ENCODE measurements at places on chromosomes 16 and 17.

GRCh38 chr16:3922241-3922640 lies 41.7 kb upstream of the CREBBP start:
- no peak for DNase-seq

DNA sequence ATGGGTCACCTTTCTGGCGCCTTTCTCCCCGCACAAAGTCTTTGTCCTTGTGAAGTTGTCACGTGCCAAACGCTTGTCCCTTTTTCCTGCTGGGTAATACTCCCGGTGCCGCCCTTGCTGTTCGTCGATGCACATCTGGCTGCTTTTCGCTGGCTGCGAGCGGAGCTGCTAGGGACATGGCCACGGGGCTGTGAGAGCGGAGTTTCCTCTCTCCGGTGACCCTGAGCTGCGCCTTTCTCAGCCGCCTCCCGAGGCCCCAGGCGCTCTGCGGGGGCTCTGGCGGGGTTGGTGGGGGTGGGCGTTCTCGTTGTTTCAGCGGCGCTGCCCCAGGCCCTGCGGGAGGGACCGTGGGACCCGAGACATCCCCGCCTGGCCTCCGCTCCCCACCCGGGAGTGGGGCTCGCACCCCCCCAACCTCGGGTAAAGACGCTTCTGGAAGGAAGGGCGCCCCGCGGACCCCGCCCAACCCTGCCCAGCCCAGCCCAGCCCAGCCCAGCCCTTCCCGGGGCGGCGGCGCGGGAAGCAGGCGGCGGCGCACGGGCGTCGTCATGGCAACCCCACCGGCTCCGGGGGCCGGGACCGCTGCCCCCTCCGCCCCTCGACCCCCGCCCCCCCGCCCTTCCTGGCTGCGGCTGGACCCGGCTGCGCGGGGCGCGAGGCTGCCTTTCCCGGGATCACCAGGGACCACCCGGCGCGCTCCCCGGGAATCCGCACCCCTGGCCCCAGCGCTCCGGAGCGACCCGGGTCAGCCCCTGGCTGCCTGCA lies 12.3 kb downstream of the CHMP6 start:
- no peak for DNase-seq

GRCh38 chr16:54309341-54309740 lies 22.8 kb upstream of the IRX3 start:
- no peak for DNase-seq

DNA sequence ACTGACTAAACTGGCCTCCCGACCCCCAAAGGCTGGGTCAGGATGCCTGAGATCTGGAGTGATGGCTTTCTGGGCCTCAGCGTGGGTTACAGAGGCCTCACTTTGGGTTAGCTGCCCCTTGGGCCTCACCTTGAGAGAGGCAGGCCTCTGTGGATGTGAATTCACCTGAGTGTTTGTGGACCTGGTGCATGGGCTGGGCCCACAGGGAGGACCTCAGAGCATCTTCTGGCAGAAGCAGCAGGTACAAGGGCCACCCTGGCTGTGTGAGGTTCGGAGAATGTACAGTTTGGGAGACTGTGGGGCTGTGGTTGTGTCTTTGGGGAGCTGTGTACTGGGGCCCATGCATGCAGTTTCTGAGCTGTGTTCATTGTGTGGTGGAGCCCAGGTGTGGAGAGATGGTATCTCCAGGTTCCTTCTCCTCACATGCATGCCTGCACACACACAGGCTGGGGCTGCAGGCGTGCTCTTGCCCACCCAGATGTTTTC lies 18.3 kb downstream of the RARA start:
- no peak for DNase-seq

DNA sequence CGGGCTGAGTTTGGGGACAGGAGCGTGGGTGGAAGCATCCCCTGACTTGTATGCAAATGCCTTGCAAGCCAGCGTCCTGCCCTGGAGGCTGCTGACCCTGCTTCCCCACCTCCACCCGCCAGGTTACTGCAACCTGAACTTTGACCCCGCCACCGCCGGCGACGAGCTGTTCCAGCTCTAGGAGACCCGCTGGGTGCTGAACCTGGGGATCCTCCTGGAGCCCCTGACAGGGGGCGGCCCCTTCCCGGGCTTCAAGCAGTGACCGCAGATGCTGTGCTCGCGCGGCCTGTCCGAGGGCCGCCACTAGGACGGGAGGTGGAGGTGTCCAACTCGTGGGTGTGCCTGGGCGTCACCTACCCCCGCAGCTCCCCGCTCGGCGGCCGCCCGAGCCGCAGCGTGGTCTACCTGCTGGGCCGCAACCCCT lies 10.7 kb upstream of the SLC16A5 start:
- no peak for DNase-seq

- no peak for DNase-seq
Observed at GRCh38 chr17:32482568-32483320, 4.0 kb upstream of the CDK5R1 start.

- DNase-seq: no peak
Observed at GRCh38 chr17:32443827-32444300, 446 bp upstream of the PSMD11 start.

DNA sequence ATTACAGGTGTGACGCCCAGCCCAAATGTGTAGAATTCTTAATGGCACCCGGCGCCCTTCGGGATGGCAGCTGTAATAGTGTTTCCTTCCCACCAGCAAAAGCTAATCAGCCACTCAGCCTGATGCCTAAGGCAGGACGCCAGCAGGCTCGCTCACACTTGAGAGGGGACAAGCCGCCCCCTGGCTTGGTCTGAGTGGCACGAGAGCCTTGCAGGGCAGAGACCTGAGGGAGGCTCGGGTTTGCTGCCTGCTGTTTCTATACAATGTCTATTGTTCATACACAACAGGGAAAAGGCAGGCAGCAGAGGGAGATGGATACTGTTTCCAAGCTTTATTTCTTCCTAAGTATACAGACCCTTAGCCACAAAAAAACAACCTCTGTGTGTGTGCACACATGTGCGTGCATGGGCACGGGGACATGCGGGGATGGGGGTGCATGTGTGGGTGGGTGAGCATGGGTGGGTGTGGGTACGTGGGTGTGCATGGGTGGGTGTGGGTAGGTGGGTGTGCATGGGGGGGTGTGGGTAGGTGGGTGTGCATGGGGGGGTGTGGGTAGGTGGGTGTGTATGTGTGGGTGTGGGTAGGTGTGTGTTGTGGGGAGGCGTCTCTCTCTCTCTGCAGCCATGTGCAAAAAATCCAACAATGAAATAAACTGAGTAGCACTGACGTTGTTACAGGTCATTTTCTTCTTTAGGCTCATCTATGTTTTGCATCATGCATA lies 10.0 kb downstream of the SLC38A8 start:
- DNase-seq: no peak

DNA sequence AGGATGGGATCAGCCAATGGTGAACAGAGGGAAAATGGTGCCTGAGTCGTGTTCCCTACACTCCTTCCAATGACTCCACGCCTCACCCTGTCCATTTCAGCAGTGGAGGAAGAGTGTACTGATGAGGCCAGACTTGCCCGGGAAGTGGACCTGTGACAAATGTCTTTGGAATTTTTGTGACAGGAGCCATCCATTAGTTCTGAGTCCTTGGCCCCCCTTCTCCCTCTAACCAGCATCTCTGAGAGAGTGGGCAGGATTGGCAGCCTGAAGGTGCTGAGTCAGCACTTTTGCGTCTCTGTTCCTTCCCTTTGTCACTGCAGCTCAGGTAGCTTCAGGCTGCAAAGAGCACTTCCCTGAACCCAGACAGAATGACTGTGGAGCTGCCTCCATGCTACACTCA lies 30.8 kb downstream of the BEAN1 start:
- DNase-seq: no peak

DNA sequence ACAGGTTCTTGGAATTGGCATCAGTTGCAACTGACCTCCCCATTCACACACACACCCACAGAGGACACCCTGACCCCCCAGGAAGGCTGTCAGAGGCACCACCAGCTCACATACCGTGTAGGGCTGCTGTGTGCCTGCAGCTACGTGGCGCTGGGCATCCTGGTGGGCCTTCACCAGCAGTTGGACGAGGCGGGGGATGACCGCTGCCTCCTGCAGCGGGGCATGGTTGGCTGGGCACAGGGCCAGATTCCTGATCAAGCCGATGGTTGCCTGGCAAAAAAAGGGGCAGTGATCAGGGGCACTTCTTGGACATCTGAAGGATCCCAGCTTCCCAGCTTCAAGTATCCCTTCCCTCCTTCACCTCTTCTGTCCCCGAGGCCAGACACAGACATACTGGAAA lies 24.2 kb upstream of the HAP1 start:
- DNase-seq: no peak

DNA sequence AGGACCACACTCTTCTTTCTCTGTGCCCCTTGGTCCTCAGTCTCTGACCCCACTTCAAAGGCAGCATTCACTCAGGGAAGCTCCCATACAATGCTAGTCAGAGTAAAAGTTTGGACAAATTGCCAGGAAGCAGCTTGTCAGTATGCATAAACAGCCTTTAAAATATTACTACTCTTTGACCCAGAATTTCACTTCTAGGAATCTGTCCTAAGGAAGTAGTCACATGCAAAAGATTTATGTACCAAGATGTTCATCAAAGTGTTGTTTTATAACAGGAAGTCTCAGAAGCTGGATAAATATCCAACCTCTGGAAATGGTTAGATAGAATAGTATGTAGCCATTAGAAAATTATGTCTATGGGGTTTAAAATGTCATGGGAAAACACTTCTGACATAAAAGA lies 31.0 kb downstream of the MAPT start:
- no peak for DNase-seq

- no peak for DNase-seq
Observed at GRCh38 chr16:52535076-52535475, 11.9 kb downstream of the TOX3 start.

DNA sequence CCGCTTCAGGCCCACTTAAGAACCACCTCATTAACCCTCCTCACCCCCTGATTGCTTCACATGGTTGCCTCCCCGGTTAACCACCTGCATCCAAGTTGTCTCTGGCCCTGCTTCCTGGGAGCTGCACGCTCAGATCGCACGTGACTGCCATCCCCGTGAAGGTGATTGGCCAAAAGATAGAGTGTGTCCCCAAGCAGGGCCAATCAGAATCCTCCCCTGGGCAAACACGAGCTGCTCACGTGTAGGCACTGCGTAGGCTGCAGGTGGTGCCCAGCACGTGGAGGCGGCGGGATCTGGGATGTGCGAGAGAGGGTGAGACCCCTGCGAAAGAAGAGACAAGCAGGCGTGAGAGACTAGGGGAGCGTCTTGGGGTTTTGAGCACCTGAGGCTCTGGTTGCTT lies 111.8 kb upstream of the CRHR1 start:
- no peak for DNase-seq

DNA sequence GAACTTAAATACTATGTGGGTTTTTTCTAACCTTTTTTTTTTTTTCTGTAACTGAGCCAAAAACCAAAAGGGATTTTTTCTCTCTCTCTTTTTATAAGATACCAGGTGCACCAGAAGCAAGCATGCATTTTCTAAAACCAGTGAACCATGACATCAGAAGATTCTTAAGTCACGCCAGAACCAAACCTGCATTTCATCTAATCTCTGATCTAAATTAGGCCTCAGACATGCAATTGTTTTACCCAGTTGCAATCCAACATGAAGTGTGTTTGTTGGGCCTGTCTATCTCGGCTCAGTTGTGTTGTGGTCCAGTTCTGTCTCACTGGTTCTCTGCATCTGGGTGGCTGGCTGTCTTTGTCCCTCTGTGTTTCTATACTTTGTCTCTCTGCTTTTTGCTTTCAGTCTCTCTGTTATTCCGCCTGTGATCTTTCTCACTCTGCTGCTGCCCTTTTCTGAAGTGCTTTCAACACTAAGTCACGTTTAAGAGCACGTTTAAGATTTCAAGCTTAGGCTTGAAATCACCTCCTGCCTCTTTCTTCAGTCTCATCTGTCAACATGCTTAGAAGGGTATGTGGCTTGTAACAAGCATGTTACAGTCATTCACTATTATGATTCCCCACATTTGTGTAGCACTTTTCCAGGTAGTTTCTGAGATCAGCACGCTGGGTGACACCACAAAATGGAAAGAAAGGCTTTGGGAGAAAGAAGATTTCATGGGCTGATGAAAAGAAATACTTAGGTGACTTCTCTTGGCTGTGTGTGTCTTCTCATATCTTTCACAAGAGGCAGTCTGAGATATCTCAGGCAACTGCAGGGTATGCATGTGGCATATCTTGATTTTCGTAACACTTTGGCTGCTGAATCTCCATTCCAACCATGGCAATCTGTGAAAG lies 488.9 kb downstream of the SHISA9 start:
- no peak for DNase-seq

DNA sequence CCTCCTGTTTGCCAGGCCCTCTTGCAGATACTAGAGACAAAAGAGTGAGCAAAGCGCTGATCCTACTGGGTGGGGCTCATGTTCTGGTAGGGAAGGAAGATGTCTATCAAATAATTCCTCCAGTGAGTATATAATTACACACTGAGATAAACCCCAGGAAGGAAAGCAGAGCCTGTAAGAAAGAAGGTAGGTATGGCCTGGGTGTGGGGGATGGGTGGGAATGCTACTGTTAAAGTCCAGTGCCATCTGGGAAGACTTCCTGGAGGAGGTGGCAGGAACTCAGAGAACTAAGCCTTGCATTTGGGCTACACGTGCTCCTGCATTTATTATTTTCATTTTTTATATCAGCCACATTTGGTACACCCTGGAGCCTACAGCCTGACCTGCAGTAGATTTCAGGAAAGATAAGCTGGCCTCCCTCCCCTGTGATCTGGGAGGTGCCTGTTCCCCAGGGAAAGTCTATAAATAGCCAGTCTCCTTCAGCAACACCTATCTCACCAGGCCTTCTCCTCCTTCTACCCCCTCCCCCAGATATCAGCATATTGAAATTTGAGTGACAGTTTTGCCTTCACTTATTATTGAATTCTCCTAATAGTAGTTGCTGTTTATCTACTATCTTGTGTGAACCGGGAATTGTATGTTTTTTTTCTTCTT lies 11.5 kb downstream of the ATP2C2 start:
- DNase-seq: no peak

GRCh38 chr16:57042157-57043111 lies 49.9 kb upstream of the CPNE2 start:
- DNase-seq: peak; percentile 55

DNA sequence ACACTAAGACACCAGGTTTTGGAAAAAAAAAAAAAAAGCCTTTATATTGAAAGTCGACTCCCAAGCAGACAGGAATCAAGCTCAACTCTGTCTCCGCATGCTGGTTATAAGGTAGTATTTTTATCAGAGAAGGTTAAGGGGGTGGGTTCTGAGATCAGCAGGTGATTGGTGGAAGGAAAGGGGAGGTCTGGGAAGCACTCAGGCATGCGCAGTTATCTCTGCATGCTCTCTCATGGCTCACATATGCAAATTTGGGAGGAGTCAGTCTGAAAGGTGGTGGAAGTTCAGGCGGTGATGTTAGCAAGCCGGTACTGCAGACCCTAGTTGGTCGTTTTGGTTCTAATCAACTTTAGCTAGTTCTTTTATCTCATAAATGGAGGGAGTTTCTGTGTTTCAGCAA lies 357.6 kb upstream of the C16orf82 start:
- DNase-seq: no peak

Measured in activated CD8-positive, alpha-beta memory T cell treated with anti-CD3 and anti-CD28 coated beads for 1 hour (primary cell).